ENCODE measurements at places on chromosomes 6 and 20.

DNA sequence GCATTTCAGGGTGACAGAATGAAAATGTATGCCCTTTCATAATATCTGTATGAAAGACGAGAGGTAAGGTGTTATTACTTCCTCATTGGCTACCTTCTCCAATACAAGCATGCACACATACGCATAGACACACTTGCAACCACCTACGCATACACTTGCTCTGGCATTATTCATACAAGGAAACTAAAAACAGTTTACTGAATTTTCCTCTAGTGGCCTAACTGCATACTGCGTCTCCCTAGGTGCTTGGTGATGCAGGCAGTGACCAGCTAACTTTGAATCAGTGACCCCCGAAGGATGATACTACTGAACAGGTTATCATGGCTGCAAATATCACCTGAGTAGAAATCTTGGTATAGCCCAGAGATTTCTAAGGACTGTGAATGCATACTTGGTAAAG lies 593.1 kb downstream of the PKHD1 start:
- DNase-seq: no peak

DNA sequence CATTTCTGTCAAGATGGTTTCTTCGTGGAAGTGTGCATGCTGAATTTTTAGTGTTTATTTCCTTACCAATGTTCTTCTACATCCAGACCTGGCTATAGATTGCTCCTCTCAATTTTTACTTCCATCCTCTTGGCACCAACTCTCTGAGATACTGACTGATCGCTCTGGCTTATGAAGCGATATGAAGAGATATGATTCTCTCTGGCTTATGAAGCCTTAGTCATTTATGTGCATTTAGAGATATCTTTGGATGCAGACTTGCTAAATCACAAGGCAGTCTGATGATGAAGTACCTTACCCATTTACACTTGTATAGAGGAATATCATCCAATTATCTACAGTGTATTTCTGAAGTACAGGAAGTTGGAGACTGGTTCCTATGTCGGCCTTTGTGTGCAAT lies 295.4 kb upstream of the STXBP5 start:
- DNase-seq: no peak

GRCh38 chr6:34745277-34746103 lies 11.8 kb upstream of the SNRPC start:
- DNase-seq: no peak

- peak; percentile 62 for DNase-seq
Measured at GRCh38 chr6:34696189-34696738, 303 bp downstream of the ILRUN start.

GRCh38 chr20:64188682-64189529 lies 24.7 kb downstream of the MYT1 start:
- no peak for DNase-seq

- peak; percentile 86 for DNase-seq
Measured at GRCh38 chr6:30730601-30731435, 10.7 kb downstream of the TUBB start.

GRCh38 chr6:43879722-43880121 lies 109.7 kb downstream of the VEGFA start:
- DNase-seq: no peak

GRCh38 chr6:33391922-33392594 lies 435 bp downstream of the KIFC1 start:
- DNase-seq: peak; percentile 69

DNA sequence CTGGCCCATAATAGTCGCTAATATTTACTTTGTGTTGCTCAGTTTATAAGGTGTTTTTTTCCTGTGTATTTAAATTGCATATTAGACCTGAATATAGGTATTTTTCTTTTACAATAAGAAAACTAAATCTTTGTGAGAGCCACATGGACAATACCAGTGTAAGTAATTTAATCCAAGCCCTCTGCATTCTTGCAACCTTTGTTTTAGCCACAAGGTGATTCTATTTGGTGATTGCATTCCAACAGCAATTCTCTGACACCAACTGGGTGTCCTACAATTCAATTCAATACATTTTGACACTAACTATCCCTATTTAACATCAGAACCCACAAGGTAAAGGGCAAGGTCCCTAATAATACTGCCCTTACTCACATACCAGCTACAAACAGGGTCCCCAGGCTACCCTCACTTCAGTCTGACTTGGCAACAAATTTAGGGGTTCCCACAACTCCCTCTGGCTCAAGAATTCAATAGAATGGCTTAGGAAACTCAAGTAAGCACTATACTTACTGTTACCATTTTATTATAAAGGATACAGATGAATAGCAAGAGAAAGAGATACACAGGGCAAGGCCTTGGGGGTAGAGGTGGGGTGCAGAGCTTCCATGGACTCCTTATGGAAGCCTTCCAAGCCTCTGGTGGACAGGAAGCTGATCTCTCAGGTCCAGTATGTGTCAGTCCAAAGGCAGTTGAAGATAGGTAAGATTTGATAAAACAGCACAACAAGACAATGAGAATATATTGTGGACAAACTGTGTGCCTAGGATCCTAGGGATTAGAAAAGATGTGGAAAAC lies 169.3 kb downstream of the CD83 start:
- DNase-seq: no peak

GRCh38 chr6:100549406-100550167 lies 84.9 kb upstream of the SIM1 start:
- no peak for DNase-seq

GRCh38 chr6:158714706-158715105 lies 64.9 kb downstream of the SYTL3 start:
- no peak for DNase-seq

- DNase-seq: peak; percentile 70
Measured at GRCh38 chr6:73513496-73513854, 7.4 kb downstream of the EEF1A1 start.

DNA sequence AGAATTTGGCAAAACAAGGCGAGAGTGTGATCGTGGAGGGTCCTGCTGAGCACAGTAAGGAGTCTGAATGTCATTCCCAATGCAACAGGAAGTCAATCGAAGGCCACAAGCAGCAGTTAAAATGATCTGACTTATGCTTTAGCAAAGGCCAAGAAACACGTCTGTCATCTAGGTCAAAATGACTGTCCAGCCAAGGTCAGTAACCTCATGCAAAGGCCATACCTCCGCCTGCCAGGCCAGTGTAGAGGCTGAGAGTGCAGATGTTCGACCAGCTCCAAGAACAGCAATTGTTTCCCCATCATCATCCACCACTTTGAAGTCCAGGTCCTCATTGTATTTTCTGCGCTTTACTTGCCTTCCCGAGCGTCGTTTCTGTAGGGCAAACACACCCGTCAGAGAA lies 105.6 kb downstream of the CHD6 start:
- DNase-seq: no peak

GRCh38 chr6:2982426-2983117 lies 11.2 kb upstream of the SERPINB6 start:
- DNase-seq: no peak

GRCh38 chr20:53592992-53593465 lies 610 bp downstream of the ZNF217 start:
- no peak for DNase-seq

DNA sequence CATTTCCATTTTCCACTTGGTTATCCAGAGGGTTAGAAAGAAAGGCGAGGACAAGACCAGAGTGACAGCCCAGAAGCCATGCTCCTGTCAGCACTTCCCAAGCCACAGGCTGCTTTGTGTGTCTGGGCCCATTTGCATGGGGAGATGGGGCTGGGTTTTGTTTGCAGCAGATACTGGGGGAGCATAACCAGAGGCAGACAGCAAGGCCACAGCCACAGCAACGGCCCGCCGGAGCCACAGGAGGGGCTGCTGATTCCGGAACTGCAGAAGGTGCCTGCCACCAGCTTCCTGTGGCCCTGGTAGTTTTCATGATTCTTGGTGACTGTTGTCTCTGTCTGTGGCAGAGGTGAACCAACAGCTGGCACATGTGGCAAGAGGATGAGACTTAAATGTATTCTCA lies 106.6 kb downstream of the DLL1 start:
- no peak for DNase-seq

Data from Karpas-422 (cell line).